ENCODE measurements at places on chromosomes 16 and 17.

- DNase-seq, result no peak
These were observed 401.1 kb downstream of the XYLT1 start for GRCh38 chr16:17069681-17070080.

DNA sequence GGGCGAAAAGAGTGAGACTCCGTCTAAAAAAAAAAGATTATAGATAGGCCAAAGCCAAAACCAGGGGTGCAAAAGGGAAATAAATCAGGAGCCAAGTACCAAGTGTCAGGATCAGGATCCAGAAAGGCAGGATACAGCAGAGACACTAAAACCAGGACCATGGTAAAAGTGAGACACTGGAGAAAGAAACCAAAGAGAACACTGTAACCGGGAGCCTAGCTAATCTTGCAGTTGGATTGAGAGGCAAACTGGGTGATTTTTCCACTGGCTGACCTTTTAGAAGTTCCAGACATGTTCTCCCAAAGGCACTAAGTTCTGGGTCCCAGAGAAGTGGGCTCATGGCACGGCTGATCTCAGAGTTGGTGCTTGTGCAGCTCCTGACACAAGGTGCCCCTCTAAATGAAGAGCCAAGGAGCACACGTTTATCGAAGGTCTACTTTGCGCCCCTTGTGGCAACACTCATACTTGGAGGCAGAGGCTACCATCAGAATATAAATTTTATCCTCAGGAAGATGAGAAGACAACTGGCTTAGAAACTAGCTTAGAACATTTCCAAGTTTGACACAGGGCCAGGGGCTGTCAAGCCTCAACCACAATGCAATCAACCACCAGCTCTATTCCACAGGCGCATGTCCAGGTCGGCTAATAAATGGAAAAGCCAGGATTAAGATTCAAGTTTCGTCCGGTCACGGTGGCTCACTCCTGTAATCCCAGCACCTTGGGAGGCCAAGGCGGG, 27.5 kb upstream of the HELZ start:
- DNase-seq, result no peak

DNA sequence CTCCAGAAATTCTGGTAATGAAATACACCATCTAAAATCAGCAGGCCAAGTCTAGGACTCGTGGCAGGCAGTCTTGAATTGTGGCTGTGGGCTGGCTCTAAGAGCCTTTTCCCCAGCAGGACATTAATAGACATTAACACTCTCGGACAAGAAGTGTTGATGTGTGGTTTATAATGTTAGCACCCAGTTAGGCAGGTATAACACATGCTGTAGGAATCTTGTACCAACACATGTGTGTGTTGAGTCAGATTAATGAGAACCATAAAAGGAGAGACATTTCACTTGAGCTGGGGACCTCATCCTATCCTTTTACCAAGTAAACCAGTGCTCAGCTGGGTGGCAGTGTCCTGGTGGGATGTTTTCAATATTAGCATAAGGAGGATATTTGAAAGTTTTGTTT, 264.5 kb downstream of the FTO start:
- DNase-seq, result no peak

GRCh38 chr17:60160829-60161501, 11.2 kb downstream of the CA4 start:
- no peak for DNase-seq

- no peak for DNase-seq
These were observed 173.0 kb upstream of the GOT2 start for GRCh38 chr16:58906981-58907715.

DNA sequence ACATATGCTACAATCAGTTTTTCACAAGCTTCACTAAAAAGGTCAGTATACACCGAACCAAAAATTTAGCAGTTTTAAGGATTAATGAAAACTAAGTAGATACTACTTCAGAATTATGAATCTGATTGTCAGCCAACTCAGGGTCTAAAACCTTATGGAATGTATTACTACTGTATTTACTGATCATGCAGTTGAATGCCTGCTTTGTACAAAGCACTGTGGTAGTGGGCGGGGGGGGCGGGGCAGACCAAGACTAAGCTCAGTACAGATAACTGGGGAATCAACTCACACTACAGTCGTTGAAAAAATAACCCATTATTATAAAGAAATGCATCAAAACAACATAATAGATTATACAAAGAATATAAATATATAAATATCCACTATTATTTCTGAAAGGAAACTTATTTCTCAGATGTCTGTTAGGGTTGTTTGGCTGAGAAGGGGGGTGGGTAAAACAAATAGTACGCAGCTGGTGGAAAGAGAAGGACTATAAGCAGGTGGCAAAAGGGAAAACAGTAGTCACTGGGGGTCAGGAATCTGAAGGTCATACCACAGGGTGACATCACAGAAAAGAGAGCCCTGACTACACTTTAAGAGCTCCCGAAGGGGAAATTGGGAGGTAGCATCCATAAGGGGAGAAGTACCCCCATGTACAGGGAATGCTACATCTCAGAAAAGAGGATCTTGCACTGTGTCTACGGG, 109.4 kb upstream of the AXIN2 start:
- DNase-seq, result no peak

- DNase-seq, result no peak
These were observed 295.5 kb downstream of the CDH11 start for GRCh38 chr16:64826374-64826773.

- DNase-seq, result no peak
These were observed 542 bp downstream of the KLHL36 start for GRCh38 chr16:84648595-84649510.

- no peak for DNase-seq
These were observed 11.8 kb upstream of the KCNH6 start for GRCh38 chr17:63511331-63511730.

DNA sequence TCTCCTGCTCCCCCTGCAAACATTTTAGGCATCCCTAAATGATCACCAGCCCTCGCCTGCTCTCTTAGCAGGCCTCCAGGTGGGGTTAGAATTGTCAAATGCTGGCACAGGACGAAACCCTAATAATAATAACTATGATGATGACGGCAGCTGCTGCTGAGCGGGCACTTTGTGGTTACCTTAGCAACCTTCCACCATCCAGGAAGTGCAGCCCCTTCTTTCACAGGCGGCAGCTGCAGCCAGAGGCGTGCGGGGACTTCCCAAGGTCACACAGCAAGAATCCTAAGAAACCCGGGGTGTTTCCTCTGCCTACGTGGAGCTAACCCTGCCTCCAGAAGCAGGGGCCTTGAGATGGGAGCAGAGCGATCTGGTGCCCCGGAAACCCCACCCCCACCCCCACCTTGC, 22.4 kb upstream of the EIF1 start:
- peak; percentile 31 for DNase-seq

DNA sequence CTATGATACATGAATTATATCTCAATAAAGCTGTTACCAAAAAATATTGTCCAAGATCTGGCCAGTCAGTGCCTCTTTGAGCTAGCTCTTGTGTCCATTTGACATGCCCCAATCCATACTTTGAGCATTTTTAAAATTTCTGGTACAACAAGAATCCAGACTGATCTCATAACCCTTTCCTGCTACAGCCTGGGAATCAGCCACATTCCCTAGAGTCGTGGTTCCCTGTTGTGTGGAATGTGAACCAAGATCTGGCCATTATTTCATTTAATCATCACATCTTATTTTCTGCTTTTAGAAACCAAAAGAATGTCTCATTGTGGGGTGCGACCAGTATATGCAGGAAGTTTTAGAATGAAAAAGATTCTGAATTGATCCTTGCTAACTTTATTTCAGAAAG, 34.3 kb upstream of the RPRML start:
- DNase-seq, result no peak

DNA sequence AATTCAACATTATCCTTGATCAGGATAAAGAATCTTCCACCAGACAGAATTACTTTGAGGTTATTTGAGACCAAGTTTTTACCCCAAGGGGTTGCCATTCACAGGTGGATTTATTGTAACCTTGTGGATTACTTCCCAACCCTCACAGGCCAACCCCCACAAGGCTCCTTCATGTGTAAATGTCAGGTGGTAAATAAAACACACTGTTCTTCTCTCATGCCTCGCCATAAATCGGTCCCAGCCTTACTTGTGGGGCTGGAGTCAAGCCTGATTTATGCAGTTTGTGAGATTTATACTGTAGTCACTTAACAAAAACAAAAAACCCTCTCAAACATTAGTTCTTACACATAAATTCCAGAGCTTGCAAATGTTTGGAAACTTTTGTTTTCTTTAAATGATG, 98.6 kb upstream of the IRX3 start:
- DNase-seq, result no peak

DNA sequence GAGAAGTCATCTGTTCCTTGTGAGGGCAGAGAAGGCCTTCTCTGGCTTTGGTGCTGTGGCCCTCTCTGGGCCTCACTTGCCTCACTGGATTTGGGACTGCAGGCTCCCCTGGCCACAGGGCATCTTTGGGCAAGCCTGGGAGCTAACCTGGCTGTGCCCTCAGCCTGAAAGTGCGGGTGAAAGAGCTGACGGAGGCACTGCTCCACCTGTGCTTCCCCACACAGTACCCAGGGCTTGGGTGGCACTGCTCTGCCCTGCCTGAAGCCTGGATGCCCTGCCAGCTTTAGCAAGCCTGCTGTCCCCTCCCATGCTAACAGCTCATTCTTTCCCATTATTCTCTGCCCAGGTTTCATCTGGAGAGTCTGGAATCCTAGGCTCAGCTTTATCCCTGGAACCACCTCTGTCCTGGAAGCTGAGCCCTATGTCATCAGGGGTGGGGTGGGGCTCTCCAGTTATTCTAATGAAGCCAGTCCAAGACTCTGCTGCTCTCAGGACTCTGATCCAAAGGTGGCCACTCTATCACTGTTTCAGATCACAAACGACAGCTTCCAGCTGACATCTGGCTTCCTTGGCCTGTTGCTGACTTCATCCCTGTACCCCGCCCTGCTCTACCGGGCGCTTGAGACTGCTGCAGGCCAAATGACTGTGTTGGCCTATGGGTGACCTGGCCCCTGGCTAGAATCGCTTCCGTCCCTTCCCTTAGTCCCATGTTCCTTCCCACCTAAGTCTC, 29.3 kb downstream of the HIC1 start:
- no peak for DNase-seq

DNA sequence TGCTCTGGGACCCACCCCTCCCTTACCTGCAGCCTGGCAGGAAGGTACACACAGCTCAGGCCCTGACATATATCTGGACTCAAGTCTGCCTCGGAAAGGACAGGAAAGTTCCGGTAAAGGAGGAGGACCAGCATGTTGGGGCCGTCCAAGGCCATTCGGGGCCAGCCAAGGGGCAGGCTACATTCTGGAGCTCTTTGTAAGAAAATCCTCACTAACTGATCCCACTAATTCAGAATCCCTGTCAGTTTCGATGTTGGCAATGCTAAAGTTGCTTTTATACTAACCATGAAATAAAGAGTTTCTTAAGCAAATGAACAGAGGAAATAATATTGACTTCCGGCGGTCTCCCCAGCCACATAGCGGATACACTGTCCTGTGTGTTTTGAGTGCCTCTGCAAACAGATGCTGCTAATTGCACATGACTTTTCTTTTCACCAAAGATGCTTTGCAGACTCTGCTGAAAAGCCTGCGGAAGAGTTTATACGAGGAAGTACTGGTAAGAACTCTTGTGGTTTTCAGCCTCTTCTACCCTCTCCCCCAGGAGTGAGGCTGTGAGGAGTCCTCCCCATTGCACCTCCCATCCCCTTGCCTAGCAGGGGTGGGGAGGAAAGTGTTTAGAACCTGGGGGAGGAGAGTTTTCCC, 54.8 kb downstream of the PLXDC1 start:
- DNase-seq, result no peak

DNA sequence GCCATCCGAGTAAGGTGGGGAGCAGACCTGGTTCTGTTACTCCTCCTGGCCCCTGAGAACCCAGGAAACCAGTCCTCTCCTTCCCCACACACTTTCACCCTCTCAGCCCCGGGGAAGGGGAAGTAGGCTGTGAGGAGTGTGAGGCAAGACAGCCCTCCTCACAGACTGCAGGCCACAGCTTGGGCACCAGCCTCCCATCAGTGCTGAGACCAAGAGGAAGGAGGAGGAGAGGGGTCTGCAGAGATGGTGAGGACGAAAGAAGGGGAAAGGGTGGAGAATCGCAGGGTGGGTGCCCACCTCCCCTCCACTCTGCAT, 7.0 kb downstream of the G6PC3 start:
- no peak for DNase-seq

DNA sequence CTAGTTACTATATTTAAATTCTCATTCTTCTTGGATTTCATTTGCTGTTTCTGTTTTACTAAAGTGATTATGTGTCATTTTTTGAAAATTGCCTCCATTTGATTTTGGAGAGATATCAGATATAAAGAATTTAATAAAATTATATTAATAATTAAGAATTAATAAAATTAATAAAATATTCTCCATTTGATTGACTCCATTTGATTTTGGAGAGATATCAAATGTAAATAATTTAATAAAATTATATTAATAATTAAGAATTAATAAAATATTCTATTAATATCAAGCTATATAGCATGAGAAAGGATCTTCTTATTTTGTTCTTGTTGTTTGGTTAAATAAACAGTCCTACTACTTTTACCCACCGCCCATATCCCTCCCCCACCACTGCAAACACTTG, 23.0 kb downstream of the STXBP4 start:
- no peak for DNase-seq

DNA sequence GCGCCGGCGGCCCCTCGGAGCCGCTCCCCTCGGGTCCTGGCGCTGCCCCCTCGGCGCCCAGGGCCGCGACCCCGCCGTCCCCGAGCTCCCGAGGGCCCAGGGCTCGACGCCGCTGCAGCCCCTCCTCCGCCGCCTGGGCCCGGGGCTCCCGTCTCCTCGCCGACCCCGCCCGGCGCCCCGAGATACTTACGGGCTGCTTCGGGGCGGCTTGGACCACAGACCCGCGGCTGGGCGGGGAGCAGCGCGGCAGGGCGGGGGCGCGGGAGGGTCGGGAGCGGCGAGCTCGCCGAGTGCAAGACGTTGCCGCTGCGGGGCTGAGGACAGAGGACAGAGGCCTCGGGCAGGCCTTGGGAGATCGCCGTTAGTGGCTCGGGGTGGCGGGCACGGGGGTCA, 290 bp downstream of the TOB1 start:
- DNase-seq, result no peak

GRCh38 chr16:85349365-85350145, 237.3 kb upstream of the CIBAR2 start:
- DNase-seq, result no peak

GRCh38 chr17:82519971-82520903, 705 bp downstream of the FOXK2 start:
- DNase-seq, result no peak

- no peak for DNase-seq
These were observed 49.7 kb downstream of the SMG6 start for GRCh38 chr17:2253768-2254406.

DNA sequence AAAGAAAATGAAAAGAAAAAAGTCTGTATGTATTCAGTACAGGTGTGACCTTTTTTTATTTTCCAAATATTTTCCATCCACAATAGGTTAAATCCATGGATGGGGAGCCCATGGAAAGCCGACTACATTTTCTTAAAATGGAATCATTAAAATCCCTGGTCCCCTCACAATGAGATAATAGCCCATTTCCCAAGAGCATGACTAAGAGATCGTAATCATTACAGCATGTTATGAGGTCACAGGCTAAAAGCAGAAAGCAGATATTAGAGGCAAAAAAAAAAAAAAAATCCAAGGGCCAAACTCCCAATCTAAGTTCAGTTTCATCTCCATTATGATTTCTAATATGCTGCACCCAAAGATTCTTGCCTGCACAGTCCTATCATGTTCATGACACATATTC, 44.7 kb downstream of the CYTH1 start:
- no peak for DNase-seq

GRCh38 chr17:76914937-76915336, 46.7 kb downstream of the MGAT5B start:
- no peak for DNase-seq

Measured in activated CD8-positive, alpha-beta memory T cell treated with anti-CD3 and anti-CD28 coated beads for 4 hours (primary cell).